ENCODE measurements at places on chromosomes 3 and 15. TPM values are rescaled to one million over a fixed set of nuclear protein-coding genes. Genes with fewer than 3 reads are reported as not detected.

ICE2 gene
- 27.1 TPM for total RNA-seq

INKA1 gene
- 3.7 TPM for total RNA-seq

SCAANT1 gene
- total RNA-seq: not detected

ASB14 gene
- not detected for total RNA-seq

ABHD10 gene
- total RNA-seq: 39.1 TPM

DLL4 gene
- 0.46 TPM for total RNA-seq

ANKRD34C gene
- not detected for total RNA-seq

C3orf22 gene
- total RNA-seq: not detected

TIMP4 gene
- 5.1 TPM for total RNA-seq

NEK10 gene
- 15.8 TPM for total RNA-seq

STRIT1 gene
- total RNA-seq: not detected

DUOXA2 gene
- total RNA-seq: not detected

SRGAP3 gene
- 6.7 TPM for total RNA-seq
